ENCODE measurements at places on chromosomes 1 and 21.
A peak's percentile ranks its signal among the peaks of the same experiment; 100 is the strongest.

- no peak for DNase-seq
Observed at GRCh38 chr1:6365047-6365446, 28.5 kb downstream of the ACOT7 start.

DNA sequence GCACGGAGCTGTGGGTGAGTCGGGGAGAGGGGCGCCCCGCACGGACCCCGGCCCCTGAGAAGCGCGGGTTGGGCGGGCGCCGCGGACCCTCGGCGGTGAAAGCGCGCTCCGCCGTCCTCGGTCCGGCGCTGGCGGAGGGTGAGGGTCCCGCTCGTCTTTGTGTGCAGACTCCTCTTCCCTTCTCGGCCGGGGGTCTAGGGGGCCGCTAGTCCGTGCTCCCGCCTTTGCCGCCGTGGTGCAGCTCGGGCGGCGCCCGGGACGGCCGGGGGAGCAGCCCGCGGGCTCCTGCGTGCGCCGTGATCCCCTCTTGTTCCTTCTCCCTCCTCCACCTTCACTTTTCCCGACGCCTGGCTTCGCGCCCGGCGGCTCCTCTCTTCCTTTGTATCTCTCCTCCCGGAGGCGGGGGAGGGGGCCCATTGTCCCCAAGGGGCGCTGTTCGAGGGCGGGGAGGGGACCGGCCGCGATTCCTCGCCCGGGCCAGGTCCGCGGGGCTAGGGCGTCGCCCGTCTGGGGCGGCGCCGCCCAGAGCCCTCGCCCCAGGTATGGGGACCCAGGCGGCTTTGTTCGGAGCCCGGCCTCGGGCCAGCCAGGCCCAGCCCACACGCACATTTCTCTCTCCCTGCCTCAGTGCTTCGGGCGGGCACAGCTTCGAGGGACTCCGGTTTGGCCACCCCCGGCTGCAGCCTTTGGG is 519 bp downstream of the FNBP1L start:
- peak; percentile 48 for DNase-seq

DNA sequence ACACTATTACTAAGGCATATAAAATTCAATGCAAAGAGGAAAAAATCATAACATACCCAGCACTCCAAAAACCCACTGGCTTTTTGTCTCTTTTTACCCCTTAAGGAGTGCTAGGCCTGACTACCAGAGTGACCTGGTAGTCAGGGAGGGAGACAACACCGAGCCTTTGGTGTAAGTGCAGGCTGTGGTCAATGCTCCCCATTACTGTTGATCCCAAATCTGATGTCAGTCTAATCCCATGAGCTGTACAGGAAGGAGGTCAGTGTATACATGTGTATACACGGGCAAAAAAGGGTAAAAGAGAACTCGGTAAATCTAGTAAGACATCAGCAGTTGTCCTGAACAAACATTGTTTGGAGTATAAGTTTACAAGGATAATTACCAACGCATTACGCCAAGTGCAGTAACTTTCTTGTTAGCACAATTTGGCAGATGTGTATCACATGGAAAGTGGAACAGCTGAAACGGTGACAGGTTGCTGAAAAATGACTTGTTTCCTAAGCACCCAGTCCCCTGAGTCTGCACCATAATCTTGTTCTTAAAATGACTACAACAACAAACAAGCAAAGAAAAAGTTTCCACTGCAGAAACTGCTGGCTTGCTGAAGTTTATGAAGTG is 217.9 kb downstream of the KCNH1 start:
- DNase-seq, result no peak

- DNase-seq, result no peak
Observed at GRCh38 chr1:18652791-18653190, 22.1 kb downstream of the PAX7 start.

DNA sequence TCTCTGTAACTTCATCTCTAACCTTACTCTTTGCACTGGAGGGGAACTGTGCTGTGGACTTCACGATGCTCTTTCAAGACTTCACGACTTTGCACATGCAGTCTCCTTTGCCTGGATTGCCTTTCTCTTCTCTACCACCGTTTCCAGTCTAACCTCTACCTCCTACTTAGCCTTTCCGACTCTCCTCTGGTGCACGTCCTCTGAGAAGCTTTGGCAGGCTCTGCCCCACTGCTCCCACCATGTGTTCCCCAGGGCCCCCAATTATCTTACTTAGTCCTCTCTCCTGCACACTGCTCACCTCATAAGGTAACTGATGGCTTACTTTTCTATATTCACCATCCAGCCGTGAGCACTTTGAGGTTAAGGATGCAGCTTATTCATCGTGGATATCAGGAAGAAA is 101.7 kb upstream of the GJB5 start:
- no peak for DNase-seq

GRCh38 chr1:85047472-85048295 is 616 bp downstream of the MCOLN3 start:
- peak; percentile 15 for DNase-seq

DNA sequence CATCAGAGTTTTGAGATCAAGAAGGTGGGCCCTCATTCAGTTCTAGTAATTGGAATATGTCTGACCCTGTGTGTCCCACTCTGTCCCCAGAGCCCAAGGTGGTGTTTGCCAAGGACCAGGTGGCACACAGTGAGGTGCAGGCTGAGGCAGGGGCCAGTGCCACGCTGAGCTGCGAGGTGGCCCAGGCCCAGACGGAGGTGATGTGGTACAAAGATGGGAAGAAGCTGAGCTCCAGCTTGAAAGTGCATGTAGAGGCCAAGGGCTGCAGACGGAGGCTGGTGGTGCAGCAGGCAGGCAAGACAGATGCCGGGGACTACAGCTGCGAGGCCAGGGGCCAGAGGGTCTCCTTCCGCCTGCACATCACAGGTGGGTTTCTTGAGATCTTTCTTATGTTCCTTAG is 35.2 kb downstream of the OBSCN start:
- DNase-seq, result no peak

DNA sequence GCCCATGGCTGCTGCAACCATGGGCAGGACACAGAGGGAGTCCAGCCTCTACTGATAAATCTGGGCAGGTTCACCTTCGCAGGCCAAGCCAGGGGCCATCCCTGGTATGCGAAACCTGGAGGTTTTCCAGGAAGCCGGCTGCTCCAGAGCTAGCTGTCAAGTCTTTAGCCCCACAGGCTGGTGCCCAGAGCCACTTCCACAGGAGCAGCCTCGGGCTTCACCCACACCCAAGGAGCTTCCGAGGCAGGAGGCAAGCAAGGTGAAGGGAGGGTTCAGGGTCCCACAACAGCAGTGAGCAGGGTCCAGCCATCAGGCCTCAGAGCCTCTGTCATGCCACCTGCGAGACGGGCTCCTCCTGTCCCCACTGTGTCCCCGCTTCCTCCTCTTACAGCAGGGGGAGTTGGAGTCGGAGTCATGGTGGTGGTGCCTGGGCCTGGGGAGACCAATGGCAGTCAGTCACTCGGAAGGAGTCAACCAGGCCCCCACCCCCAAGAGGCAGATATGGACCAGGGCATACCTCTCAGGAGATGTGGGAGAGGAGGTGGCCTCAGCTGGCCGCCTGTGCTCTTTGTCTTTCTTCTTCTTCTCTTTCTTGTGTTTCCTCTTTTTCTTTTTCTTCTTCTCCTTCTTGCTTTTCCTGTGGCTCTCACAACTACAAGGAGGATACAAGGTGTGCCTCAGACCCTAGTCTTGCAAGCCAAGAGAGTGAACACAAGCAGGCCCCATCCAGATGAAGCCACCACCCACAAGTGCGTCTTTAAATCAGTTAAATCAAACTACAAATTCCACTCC is 2.1 kb downstream of the C1orf35 start:
- DNase-seq, result no peak

All from renal pelvis (tissue), 12 donors.